ENCODE measurements at places on chromosomes 1 and 21.
A peak's percentile ranks its signal among the peaks of the same experiment; 100 is the strongest.

DNA sequence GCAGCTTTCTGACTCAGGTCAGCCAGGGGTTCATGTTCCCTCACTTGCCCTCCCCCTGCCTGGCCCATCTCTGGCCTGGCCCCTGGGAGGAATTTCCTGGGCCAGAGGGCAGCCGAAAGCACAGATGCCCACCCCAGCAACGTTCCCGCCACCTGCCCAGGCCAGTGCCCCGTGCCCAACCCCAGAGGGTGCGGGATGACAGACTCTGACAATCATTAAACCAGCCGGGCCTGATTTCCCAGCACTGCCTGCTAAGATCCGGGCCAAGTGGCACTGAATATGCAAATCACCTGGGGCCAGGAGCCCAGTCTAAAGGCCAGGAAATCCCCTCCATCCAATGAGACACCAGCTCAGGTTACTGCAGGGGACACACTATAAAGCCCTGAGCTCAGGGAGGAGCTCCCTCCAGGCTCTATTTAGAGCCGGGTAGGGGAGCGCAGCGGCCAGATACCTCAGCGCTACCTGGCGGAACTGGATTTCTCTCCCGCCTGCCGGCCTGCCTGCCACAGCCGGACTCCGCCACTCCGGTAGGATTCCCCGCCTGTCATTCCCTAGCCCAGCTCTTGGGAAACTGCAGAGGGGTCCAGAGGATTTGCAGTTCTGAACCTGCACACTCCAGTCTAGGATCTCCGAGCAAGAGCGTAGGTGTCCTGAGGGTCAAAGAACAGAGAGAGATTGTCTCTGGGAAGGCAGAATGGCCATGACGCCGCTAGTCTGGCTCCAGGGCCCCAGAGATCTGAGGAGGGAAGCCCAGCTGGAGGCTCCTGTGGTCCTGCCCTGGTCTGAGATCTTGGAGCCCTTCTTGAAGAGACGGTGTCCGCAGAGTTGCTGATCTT lies at the start of gene ELF3:
TSS of gene ELF3 (plus strand) at position 408 of the 836 bp plus-strand sequence. CDS start 550 bp downstream, outside the sequence.
- DNase-seq = peak; percentile 15

DNA sequence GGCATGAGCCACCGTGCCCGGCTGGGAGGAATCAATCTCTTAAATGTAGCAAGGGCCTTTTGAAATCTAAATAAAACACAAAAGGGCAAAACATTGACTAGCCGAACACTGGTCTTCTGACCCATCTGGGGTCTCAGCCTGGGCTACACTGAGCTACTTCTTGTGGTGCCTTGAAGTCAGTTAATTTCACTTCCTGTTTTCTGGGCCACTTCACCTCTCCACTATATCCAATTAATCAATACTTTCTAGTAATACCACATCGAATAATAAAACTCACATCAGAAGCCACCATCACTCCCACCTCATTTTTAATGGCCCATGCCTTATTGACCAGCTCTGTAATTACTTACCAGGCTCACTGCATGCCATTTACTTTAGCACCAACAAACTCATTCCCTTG lies 138.0 kb upstream of the SAMSN1 start:
- peak; percentile 20 for DNase-seq

GRCh38 chr1:9212735-9213134 lies 21.8 kb upstream of the H6PD start:
- no peak for DNase-seq

GRCh38 chr1:74592580-74593355 lies 80.4 kb upstream of the LRRC53 start:
- DNase-seq = no peak

DNA sequence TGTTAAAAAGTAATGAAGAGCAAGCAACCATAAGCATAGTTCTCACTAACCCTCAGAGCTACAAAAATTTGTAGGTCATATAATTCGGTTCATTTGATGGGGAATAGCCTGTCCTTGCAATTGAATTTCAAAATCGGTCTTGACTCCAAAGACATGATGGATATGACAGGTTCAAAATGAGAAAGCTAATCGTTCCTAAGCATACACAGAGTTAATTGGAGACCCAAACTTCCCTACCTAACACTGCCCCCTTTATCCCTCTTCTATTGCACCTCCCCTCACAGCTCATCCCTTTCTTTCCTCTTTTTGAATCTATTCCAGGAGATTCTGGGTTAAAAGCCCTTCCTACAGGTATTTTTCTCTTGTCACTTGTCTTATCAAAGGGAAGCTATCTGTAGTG lies 390.0 kb upstream of the PTBP2 start:
- no peak for DNase-seq

- no peak for DNase-seq
These were observed 44.7 kb upstream of the A3GALT2 start for GRCh38 chr1:33365560-33365997.

- no peak for DNase-seq
These were observed 164.9 kb upstream of the L1TD1 start for GRCh38 chr1:62029704-62030103.

DNA sequence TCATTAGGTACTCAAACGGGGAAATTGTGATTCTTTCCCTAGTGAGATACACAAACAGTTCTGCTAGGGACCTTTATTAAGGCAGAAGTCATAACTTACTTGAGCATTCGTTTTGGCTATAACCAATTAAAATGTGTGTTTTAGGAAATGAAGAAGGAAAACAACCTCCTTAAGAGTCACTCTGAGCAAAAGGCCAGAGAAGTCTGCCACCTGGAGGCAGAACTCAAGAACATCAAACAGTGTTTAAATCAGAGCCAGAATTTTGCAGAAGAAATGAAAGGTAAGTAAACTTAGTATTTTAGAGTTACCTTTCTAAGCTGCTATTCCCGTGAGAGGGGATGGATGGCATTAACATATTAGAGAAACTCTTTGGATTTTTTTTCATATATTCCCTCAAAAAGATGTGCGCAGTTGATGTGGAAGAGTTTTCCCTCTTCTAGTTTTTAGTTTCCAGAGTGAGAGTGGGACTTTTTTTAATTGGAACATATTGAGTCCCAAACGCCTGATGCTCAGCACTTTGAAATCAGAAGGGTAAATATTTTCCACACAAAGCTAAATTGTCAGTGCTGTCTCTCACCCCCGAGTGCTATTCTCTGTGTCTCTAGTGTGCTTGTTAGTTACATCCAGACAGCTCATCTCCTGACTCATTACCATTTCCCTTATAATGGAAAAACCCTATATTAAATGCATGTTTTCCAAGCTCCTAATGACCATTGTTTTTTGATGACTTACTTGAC lies 34.9 kb downstream of the CENPF start:
- DNase-seq = no peak

DNA sequence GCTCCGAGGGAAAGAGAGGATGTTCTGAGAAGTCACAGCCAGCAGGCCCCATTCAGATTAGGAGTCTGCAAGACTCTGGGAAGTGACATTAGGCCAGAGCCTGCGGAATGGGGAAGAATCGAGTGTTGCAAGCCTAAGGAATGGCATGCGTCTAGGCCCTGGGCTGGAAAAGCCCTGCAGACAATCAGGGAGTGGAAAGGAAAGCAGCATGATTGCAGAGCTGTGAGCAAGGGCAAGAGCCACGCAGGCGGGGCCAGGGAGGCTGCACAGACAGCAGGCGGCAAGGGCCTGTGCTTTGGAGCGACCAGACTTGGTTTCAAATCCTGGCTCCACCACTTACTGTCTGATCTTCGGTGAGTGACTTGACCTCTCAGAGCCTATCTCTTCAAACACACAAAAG lies 118.2 kb downstream of the RRAGC start:
- DNase-seq = no peak

All from stimulated activated naive B cell treated with anti-CD40 and anti-IgM and Interleukin-4, amounts not matched to agents 10 μg/mL and 1 μg/mL and 100 μg/mL, for 72 hours (primary cell).